ENCODE measurements at places on chromosomes 7 and 10. TPM values are rescaled to one million over a fixed set of nuclear protein-coding genes. Genes with fewer than 3 reads are reported as not detected.

Gene PKD2L1
- total RNA-seq, result 0.20 TPM

Gene RADIL
- total RNA-seq, result 0.40 TPM

Gene OR13A1
- total RNA-seq, result not detected

Gene SH2D4B
- total RNA-seq, result not detected

Gene IL6
- not detected for total RNA-seq

Gene GCK
- 1.7 TPM for total RNA-seq

Gene NPSR1
- not detected for total RNA-seq

Gene AS3MT
- 7.5 TPM for total RNA-seq

DNA sequence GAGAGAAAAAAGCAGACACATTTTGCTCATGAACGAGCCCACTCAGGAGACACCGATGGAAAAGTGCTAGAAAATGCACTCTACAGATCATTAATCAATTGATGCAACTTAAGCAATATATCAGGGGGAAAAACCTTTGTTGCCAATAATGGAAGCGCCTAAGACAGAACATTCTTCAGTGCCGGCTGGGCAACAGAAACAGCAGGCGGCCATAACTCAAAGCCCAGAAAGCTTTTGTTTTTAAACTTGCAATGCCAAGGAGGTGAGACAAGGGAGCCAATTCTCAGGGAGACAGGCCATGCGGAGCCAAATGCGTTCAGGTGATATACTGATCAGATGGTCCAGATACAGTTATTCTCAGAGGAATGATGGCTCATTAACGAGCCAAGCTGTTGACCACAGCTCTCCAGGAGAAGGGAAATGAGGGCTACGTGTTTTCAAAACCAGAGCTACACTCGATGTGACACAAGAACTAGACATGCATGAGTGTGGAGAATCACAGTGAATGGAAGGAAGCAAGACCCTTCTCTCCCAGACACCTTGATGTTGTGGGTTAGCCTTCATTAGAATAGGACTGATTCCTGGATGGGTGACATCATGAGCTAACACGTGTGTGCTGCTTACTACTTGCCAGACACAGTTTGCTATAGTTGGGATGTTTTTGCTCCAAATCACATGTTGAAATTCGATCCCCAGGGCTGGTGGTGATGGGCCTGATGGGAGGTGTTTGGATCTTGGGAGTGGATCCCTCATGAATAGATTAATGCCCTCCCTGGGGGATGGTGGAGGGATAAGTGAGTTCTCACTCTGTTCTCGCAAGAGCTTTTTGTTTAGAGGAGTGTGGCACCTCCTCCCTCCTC is 79.1 kb upstream of the KCNMA1 start:
- no peak for DNase-seq

DNA sequence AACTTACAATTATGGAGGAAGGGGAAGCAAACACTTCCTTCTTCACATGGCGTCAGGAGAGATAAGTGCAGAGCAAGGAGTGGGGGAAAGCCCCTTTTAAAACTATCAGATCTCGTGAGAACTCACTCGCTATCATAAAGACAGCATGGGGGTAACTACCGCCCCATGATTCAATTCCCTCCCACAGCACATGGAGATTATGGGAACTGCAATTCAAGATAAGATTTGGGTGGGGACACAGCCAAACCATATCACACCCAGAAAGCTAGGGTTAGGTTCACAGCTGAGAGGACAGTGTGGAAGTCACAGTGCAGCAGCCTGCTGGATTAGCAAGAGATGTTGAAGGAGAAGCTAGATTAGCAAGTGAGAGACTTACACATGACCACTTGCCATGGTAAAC is 81.6 kb downstream of the CRTAC1 start:
- no peak for DNase-seq

GRCh38 chr7:85974176-85974575 is 669.5 kb upstream of the GRM3 start:
- DNase-seq, result no peak

GRCh38 chr7:13240349-13240748 is 552.9 kb downstream of the ARL4A start:
- DNase-seq, result no peak

DNA sequence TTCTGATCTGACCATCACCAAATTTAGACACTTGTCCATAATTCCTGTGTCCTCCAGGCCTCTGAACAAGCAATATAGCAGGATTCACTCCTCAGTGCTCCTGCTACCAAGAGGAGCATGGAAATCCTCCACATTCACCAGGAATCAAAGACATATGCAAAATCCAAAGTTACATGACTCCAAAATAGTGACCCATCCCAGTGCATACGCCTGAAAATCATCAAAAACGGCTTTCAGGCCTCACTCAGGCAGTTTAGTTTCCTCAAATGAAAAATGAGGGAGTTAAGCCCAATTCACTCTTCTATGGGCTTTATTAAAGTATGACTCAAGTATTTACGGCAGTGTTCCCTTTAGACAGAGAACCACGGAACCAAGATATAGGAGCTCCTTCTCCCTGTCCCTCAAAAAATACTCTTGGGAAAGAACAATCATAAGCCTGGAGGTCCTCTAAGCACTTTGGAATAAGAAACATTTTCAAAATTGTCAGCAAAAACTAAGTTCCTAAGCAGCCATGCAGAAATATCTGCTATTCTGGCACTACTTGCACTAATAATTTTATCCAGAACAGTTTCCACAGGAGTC is 240.7 kb downstream of the PARD3 start:
- no peak for DNase-seq

- peak; percentile 69 for DNase-seq
These were observed 85.3 kb upstream of the ANKRD1 start for GRCh38 chr10:91006001-91006751.

GRCh38 chr10:6114299-6114698 is 25.5 kb downstream of the RBM17 start:
- DNase-seq, result no peak

DNA sequence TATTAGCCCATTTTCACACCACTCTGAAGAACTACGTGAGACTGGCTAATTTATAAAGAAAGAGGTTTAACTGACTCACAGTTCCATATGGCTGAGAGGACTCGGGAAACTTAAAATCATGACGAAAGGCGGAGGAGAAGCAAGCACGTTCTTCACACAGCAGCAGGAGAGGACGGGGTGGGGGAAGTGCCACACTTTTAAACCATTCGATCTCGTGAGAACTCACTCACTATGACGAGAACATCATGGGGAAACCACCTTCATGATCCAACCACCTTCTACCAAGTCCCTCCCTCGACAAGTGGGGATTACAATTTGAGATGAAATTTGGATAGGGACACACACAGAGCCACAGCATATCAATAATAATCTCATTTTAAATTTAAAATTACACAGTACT is 80.2 kb downstream of the VWDE start:
- no peak for DNase-seq

DNA sequence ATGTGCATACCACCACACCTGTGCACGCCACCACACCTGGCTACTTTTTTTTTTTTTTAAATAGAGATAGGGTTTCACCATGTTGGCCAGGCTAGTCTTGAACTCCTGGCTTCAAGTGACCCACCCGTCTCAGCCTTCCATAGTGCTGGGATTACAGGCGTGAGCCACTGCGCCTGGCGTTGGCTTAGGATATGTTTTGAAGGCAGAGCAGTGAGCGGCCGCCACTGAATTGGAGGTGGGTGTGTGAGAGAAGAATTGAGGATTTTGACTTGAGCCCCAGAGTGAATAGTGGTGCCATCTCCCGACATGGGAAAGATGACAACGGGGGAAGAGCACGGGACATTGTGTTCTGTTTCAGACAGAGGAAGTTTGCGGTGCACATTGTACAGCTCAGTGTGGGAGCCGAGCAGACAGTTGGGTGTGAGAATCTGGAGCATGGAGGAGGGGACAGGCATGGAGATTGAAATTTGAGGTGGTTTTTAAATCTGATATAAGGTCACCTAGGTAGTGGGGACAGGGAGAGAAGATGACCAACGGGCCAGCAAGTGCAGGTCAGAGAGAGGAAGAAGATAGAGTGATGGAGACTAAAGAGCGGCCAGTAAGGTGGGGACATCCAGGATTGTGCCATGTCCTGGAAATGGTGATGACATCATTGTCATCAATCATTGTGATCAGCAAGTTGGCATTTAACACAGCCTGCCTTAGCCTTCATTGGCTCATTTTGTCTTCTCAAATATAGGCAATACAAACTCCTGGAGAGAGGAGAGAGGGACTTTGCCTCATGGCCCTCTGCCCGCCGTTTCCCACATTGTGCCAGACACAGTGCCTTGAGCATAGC is 35.8 kb downstream of the VWA2 start:
- no peak for DNase-seq

- no peak for DNase-seq
These were observed 105.1 kb downstream of the C10orf90 start for GRCh38 chr10:126565441-126565840.

DNA sequence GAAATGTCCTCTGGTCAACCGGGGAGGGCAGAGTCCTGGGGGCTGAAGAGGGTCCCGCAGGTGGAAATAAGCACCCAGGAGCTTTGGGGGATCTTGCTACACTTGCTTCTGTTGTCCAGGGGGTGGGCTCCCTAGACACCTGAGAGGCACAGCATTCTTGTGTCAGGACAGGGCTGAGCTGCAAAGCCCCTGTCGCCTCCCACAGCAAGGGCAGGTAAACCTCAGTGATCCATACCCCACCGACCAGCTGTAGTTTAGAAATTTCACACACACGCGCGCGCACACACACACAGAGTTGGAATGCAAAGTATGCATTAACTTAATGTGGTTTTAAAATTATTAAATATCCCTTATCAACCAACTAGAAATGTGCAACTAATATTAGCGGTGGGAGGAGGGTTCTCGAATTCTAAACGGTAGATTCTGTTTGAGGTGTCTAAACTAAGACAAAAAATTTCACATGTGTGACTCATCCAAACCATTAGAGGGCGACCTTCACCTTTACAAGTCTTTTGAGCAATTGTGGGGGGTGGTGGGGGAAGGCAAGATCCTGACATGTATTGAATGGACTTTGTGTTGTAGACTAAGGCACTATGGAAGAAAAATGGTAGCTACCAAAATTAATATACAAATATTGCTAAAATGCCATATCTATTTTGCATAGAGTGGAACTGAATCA is 34.3 kb upstream of the PTF1A start:
- DNase-seq, result no peak

DNA sequence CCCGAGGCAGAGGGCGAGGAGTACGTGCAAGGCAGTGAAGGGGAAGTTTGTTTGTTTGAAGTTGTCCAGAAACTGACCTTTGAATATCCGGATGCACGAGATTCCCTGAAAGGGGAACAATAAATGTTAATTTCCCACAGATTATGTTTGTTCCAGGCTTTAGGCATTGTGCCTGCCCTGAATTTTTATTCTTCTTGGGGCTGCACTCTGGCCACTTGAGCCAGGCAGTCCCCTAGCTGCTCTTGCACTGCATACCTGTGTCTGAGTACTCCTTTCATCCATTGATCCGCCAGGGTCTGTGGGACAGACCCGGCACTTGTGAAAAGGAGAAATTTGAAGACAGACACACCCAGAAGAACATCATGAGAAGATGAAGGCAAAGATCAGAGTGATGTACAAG is 343.5 kb upstream of the FOXK1 start:
- no peak for DNase-seq

- no peak for DNase-seq
These were observed 103.4 kb downstream of the ITIH5 start for GRCh38 chr10:7563368-7563767.

DNA sequence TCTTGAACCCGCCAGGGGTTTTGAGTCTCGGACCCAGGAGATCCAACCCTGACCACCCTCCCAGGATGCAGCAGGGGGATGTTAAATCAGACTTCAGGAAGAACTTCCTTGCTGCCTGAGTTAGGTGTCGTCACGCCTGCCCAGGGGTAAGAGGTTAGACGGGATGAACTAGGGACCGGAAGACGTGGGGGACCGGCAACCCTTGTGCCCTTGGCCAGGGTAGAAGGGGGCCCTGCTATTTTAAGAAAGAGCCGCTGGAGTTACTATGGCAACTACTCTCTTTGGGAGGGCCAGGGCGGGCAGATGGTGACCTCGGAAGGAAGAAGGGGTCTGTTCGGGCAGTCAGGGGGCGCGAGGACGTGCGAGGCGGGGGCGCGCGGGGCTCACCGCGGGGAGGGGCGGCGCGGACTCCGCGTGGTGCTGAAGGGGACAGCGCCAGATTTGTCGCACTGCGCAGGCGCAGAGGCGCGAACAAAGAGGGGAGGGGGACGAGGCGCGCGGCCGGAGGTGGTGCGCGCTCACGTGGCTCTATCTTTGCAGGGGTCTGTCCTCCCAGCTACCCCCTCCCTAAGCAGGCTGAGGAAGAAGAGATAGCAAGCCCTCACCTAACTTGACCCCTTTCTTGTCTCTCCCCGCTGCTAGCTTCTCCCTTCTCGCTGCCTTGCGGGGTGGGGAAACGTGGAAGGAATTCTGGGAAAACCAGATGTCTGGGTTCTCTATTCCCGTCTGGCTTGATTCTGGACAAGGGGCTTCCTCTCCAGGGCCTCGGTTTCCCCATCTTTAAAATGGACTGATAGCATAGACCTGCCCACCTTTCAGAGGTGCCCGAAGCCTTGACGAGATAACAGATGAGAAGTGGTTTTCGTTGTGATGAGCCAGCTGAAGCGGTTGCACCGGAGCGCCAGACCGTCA is 940 bp upstream of the PSD start:
- peak; percentile 65 for DNase-seq

GRCh38 chr7:149778696-149779501 is 5.5 kb upstream of the ZNF467 start:
- no peak for DNase-seq

DNA sequence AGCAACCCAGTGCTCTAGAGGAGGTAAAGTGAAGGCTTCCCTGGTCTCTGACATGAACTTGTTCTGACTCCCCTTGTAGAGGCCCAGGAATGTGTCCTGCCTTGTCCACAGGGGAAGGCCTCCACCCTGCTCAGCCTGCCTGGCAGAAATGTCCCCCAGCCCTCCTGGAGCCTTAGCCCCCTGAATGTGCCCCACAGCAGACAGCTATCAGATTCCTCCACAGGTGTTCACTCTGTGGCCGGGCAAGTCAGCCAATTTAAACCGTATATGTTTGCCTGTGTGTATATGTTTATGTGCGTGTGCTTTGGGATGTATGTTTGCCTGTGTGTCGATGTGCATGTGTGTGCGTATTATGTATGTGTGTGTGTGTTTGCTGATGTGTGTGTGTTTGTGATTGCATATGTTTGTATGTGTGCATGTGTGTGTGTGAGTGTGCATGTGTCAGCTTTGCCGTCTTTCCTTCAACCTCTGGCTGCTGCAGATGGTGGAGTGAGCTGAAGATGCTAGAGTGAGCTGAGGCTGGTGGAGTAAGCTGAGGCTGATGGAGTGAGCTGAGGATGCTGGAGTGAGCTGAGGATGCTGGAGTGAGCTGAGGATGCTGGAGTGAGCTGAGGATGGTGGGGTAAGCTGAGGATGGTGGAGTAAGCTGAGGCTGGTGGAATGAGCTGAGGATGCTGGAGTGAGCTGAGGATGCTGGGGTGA is 68.9 kb upstream of the ANTXRL start:
- no peak for DNase-seq

- DNase-seq, result no peak
These were observed 479.3 kb downstream of the DNAJB6 start for GRCh38 chr7:157816086-157816485.

GRCh38 chr10:102473445-102474331 is 22.3 kb upstream of the C10orf95 start:
- DNase-seq, result no peak

DNA sequence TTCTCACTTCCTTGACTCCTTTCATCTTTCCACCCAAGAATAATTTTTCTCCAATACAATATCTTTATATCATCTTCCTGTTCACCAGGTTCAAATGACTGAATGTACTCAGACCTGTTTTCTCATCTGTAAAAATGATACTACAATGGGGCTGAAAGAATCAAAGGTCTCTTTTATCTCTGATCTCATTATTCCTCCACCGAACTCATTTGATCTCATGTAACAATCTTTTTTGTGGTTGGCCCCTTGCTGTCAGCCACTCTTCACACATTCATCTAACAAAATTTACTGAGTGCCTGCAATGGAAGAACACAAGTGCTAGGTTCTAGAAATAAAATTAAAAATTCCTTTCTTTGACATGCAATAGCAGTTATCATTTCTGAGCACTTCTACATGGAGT is 65.0 kb downstream of the GRM8 start:
- DNase-seq, result no peak

All from left lobe of liver (tissue), 2 donors.